ENCODE measurements at places on chromosomes 7 and 10. TPM values are rescaled to one million over a fixed set of nuclear protein-coding genes. Genes with fewer than 3 reads are reported as not detected.

DNA sequence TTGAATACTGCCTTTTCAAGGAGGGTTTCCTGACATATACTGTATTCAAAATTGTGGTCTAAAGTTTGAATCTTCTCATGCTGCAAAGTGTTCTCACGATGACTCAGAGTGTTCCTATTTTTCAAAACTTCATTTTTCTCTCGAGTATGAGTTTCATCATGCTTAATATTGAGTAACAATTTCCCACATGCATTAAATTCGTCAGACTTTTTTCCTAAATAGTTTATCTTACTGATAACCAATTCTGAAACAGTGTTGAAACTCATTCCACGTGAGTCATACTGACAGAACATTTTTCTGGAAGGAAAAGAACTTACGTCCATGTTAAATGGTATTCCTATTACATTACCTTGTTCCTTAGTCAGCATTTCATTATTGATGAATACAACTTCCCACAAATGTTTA, 44.1 kb downstream of the ZNF33B start:
- H3K27ac ChIP-seq = no peak overlapping the region
- no peak overlapping the region for H3K4me3 ChIP-seq
- H3K36me3 ChIP-seq = peaks cover 64% of the 10 kb centered on the region
- DNase-seq = no peak
- H3K27me3 ChIP-seq = no peaks in the 10 kb centered on the region

DNA sequence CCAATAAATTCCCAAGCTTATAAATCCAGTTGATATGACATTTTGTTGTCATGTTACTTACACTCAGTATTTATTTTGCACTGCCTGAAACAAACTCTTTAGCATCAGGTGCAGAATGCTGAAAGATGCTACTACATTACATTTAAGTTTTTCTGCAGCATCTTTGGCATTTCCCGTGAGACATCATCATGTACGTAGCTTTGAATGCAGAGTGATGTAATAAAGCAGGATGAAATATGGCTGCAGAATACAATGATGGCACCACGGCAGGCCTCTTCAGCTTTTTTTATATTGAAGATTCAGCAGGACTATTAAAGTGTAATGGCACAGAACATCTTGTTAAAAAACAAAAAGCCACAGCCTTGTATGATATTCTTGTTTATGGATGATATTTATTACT, 531.8 kb downstream of the NXPH1 start:
- no peak for DNase-seq
- no peaks in the 10 kb centered on the region for H3K36me3 ChIP-seq
- H3K27ac ChIP-seq = no peak overlapping the region
- no peak overlapping the region for H3K4me3 ChIP-seq

- H3K27ac ChIP-seq = no peak overlapping the region
- H3K36me3 ChIP-seq = no peaks in the 10 kb centered on the region
- peaks cover 21% of the 10 kb centered on the region for H3K4me1 ChIP-seq
- no peak overlapping the region for H3K4me3 ChIP-seq
- H3K27me3 ChIP-seq = no peaks in the 10 kb centered on the region
These were observed 36.7 kb downstream of the MTERF1 start for GRCh38 chr7:91843831-91844230.

- no peaks in the 10 kb centered on the region for H3K27me3 ChIP-seq
- no peaks in the 10 kb centered on the region for H3K36me3 ChIP-seq
- no peak overlapping the region for H3K27ac ChIP-seq
- H3K4me3 ChIP-seq = no peak overlapping the region
- no peak for DNase-seq
- H3K4me1 ChIP-seq = no peaks in the 10 kb centered on the region
These were observed 740.6 kb downstream of the LRMDA start for GRCh38 chr10:76172020-76172419.

DNA sequence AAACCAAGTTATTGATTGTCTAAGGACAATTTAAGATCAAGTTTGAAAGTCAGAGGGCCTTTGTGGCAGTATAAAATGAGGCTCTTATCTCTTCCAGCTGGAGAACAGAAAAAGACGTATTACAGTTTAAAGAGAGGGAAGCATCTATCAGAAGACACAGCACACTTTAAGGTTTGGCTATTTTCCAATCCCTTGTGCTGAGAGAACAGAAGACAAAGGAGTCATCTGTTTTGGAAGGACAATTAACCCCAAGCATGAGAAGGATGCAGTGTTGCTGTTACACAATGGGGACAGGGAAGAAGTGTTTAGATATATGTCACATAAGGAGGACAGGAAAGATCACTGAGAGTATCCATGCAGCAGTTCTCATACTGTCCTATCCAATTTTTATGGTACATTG, 1224.2 kb upstream of the SORCS1 start:
- DNase-seq = no peak
- H3K4me1 ChIP-seq = no peaks in the 10 kb centered on the region
- H3K4me3 ChIP-seq = no peak overlapping the region
- no peaks in the 10 kb centered on the region for H3K36me3 ChIP-seq
- H3K27ac ChIP-seq = no peak overlapping the region

DNA sequence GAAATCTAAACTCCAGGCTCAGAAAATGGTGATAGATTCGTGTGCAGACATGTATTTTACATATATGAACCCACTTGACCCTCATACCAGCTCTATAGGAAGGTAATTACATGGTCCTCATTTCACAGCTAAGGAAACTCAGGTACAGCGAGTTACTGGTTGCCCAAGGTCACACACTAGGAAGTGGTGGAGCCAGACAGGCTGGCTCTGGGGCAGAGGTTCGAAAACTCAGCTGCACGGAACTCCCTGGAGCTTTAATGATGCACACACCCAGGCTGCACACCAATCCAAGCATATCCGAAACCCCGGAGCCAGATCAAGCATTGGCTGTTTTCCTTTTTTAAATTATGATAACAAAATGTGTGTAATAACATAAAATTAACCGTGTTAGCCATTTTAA, 172.4 kb downstream of the COBL start:
- no peak for DNase-seq
- no peak overlapping the region for H3K4me3 ChIP-seq
- H3K27me3 ChIP-seq = no peaks in the 10 kb centered on the region
- H3K36me3 ChIP-seq = no peaks in the 10 kb centered on the region

SPDYE2 gene
- total RNA-seq = not detected
